NCI-H1436 treated with DMSO at 0.1 percent for 48 hours (cell line): ENCODE measurements at places on chromosomes 6 and 20.

- DNase-seq = no peak
Observed at GRCh38 chr6:168533414-168533813, 92.4 kb downstream of the SMOC2 start.

- no peak for DNase-seq
Observed at GRCh38 chr6:69609836-69610472, 186.9 kb downstream of the LMBRD1 start.

- no peak for DNase-seq
Observed at GRCh38 chr20:24529369-24529719, 59.9 kb downstream of the SYNDIG1 start.

DNA sequence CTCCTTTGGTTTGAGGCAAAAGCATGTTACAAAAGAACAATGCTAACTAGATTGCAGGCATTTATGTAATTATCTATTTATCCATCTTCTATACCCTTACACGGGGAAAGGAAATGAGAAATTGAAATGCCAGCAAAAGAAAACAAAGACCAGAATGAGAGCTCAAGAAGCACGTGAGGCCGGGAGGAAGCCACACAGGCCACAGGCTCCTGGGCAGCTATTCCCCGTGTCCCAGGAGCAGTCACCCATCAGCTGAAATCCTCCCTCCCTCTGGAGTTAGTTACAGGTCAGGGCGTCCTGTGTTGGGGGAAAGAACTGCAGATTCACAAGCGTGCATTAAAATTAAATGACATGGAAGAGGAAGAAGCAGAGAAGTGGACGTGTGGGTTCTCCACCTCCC, 64.7 kb upstream of the RPS6KA2 start:
- DNase-seq = no peak

- DNase-seq = no peak
Observed at GRCh38 chr6:15434263-15434662, 188.4 kb downstream of the JARID2 start.

GRCh38 chr6:69883551-69883950, 17.2 kb downstream of the COL19A1 start:
- DNase-seq = no peak

DNA sequence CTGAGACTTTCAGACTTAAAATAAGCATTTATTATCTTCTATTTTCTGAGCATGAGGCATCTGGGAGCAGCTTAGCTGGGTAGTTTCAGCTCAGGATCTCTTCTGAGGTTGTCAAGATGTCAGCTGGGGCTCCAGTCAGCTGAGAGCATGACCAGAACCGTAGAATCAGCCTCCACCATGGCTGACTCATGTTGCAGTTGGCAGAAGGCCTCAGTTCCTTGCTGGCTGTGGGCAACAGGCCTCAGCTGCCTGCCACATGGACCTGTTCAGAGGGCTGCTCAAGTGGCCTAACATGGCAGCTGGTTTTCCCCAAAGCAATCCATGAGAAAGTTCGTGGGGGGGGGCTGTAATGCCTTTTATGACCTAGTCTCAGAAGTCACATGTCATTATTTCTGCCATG, 142.3 kb downstream of the LY86 start:
- no peak for DNase-seq

- no peak for DNase-seq
Observed at GRCh38 chr6:35267897-35268296, 8.4 kb downstream of the ZNF76 start.

DNA sequence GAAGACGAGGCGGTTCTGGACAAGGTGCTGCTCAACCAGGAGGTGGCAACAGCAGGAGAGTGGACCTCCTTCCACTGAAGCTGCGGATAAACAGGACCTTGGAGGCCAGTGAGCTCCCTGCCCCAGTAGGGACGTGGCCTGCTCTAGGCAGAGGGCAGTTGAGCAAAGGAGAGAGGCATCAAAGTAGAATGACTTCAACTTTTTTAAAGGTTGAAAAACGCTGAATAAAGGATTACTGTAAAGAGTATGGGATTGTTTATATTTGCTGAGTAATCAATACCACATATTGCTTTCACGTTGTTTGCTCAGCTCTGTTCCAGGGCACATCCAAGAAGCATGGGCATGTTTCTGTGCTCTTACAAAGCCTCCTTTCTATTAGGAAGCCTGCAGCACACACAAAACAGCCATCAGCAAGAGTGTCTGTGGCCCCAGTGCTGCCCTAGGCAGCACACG, 48.1 kb downstream of the ERMARD start:
- DNase-seq = no peak

- no peak for DNase-seq
Observed at GRCh38 chr20:64038565-64039292, 2.7 kb downstream of the C20orf204 start.

GRCh38 chr6:146856296-146856695, 257.5 kb downstream of the ADGB start:
- DNase-seq = no peak

DNA sequence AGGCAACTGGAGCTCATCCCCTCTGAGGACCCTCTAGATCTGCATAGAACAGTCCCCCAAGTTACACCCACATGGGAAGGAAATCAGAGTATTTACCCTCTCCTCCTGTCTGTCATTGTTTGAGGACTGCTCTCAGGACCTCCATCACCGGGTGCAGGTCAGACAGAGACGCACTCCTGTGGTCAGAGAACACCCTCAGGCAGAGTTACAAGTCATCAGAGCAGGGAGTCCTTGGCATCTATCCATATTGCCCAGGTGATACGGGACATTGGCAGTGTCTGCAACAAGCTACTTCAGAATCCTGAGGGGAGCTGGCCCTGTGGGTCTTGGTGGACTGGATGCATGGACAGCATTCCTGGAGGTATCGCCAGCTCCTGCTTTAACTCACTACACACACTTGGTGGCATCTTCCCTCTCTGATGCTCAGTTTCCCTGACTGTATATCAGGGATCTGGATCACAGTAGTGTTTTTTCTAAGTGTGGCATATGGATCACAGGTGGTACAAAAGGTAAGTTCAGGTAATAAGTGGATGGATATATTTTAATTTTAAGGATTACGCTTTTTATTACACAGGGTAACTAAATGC, 15.1 kb upstream of the ISM1 start:
- no peak for DNase-seq

DNA sequence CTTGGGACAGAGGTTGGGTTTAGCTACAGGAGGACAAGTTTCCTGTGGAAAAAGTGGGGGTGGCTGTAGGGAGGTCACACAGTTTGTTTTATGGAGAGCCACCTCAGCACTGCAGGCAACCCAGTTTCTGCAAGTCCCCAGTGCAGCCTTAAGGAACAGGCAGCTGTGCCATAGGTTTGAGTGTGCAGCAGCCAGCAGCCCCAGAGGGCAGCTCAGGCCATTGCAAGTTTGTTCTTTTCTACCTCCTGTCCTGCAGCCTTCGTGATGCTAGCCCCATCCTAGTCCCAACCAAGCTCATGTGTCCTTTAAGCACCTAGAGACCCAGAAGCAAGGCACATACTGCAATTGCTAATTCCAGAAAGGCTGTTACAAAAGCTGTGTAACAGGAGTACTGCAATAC, 58.8 kb downstream of the ZBTB9 start:
- DNase-seq = no peak

- no peak for DNase-seq
Observed at GRCh38 chr6:43900916-43901732, 131.1 kb downstream of the VEGFA start.

DNA sequence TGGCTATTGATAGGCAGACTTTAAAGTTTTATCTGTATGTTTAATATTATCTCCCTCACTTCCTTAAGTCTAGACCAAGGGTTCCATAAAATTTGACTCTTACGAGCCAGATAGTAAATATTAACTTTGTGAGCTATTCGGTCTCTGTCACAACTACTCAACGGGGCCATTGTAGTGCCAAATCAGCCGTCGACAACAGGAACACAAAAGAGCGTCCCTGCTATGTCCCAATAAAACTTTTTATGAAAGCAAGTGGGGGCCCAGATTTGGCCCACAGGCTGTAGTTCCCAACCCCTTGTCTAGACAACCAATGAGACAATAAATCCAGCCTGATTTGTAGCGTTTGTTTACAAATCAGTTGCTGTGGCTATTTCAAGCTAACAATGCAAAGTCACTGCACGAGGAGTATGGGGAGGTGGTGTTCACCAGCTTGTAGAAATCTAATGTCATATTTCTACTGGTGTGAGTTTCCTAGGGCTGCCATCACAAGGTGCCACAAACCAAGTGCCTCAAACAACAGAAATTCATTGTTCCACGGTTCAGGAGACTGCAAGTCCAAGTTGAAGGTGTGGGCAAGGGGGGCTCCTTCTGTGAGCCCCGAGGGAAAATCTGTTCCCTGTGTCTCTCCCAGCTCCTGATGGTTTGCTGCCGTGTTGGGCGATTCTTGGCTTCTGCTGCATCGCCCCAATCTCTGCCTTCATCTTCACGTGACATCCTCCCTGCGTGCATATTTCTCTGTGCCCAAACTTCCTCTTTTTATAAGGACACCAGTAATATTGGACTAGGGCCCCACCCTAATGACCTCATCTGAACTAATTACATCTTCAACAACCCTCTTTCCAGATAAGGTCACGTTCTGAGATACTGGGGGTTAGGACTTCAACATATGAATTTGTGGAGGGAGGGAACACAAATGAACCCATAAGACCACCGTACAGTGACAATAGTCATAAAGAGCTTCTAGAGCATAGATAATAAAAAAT, 356.0 kb upstream of the JARID2 start:
- no peak for DNase-seq

DNA sequence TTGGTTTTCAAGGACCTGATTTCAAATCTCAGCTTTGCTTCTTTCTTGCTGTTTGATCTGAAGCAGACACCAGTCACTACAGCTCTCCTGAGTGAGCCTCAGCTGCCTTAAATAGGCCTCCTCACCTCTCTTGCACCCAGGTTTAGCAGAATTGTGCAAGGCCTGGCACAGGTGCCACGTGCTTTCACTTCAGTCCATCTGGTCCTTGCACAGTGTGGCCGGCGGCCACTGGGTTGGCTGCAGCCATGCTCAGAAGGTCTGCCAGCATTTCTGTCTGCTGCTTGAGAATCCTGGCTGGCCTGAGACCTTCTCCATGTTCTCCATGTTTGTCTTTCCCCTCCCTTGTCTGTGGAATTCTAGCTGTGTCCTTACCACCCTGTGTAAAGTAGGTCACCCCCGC, 14.5 kb upstream of the DAAM2 start:
- no peak for DNase-seq

DNA sequence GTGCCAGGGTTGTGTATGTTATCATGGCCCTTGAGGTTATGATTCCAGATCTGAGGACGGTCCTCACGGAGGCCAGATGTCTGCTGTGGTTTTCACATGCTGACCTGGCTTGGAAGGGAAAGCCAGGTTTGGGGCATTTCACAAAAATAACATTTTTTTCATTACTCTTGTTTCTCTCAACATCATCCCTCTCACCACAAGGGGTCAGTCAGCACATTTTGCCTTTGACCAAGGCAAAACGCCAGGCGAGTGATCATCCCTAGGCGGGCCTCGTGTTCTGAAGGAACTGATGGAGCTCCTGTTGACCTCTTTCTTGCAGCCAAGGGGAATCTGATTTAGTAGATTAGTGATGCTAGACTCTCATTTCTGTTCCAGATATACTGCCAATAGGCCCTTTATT, 133.5 kb downstream of the TBC1D7 start:
- DNase-seq = no peak

- DNase-seq = no peak
Observed at GRCh38 chr20:36493801-36494114, 47.6 kb upstream of the MYL9 start.

DNA sequence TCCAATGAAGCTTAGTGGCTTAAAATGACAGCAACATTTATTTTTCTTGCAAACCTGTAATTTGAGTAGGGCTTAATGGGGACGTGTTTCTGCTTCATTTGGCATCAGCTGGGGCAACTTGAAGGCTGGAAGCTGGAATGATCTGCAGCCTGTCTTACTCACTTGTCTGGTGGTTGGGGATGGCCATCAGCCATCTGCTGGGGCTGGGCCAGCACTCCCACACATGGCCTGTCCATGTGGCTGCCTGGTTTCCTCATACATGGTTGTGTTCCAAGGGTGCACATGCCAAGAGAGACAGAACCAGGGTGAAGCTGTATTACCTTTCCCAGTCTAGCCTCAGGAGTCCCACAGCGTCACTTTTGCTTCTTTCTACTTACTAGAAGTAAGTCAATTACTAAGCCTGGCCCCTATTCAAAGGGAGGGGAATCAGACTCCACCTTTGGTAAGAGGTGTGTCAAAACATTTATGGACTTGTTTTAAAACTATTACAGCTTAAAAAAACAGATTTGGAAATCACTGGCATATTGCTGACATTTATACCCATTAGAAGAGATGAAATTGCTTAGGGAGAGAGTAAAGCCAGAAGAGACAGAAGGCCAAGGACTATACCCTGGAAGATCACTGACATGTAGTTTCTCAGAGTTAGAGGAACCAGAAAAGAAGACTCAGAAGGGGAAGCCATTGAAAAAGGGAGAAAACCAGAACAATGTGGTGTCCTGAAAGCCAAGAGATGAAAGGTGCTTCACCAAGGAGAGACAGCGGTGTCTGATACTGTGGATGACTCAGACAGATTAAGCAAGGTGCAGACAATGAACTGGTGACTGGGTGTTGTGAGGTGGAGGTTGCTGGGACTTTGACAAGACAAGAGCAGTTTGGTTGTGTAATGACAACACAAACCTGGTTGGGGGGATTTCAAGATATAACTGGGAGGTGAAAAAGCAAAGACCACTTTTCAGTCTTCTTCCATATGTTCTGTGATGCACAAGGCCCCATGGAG, 345.2 kb downstream of the GJA1 start:
- DNase-seq = no peak

DNA sequence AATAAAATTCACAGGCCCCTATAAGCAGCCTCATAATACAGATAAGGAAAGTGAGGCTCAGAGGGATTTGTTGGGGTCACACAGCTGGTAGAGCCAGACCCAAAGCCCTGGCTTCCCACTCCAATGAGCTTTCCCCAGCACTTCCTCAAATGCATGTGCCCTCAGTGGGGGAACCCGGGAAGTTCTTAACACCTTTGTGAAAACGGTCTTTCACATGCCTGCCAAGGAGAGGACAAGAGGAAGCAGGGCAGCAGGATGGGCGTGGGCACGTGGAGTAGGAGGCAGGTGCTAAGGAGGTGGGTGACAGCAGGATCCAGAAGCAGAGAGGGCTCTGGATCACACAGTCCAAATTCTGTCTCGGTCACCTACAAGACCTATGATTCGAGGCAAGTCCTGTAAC, 598 bp downstream of the PI16 start:
- no peak for DNase-seq

DNA sequence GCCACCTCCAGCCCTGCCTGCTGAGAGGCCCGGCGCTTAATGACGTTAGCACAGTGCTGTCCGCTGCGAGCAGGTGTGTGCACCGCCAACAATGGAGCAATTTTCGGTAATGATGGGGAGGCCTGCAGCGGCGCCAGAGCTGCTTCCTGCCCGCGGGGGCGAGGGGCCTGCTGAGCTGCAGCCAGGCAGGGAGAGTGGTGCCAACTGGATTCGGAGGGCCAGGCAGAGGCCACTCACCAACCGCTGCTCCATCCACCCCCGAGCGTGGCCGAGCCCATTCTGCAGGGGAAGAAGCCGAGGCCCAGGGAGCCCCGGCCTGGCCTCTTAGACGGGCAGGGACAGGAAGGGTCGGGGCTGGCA, 9.6 kb downstream of the HRH3 start:
- peak; percentile 60 for DNase-seq

GRCh38 chr20:10012464-10012863, 22.3 kb upstream of the ANKEF1 start:
- DNase-seq = no peak

- DNase-seq = no peak
Observed at GRCh38 chr6:152008779-152009178, 201.3 kb downstream of the ESR1 start.
